Muscle of leg (tissue), 16 donors: ENCODE measurements at places on chromosomes 11 and 22. TPM values are rescaled to one million over a fixed set of nuclear protein-coding genes. Genes with fewer than 3 reads are reported as not detected.

DNA sequence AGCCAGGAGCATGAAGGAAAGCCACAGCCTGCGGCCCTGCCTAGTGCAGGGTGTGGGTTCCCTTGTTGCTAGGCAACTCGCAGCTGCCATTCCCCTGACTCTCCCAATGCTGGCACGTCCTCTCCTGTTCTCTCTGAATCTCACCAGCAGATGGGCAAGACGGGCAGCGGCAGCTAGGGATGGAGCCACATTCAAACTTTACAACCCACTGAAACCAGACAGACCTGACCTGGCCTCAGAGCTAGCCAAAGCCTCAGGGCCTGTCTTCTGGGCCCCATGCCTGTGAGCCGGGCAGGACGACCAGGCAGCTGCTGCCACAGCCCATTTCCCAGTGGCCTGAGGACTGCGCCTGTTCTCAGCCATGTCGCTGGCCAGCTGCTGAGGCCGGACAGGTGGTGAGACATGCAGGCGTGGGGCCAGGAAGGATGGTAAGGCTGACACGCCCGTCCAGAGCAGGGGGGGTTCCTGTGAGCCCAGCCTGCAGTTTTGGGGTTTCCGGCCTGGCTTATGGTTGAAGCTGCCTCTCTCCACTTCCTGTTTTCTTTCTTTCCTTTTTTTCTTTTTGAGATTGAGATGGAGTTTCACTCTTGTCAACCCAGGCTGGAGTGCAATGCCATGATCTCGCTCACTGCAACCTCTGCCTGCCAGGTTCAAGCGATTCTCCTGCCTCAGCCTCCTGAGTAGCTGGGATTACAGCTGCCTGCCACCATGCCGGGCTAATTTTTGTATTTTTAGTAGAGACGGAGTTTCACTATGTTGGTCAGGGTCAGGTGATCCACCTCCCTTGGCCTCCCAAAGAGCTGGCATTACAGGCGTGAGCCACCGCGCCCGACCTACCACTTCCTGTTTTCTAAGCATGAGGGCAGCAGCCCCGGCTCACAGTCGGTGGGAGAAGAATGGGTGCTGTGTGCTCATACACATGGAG is 4.1 kb downstream of the SUN2 start:
- peak; percentile 86 for DNase-seq

DNA sequence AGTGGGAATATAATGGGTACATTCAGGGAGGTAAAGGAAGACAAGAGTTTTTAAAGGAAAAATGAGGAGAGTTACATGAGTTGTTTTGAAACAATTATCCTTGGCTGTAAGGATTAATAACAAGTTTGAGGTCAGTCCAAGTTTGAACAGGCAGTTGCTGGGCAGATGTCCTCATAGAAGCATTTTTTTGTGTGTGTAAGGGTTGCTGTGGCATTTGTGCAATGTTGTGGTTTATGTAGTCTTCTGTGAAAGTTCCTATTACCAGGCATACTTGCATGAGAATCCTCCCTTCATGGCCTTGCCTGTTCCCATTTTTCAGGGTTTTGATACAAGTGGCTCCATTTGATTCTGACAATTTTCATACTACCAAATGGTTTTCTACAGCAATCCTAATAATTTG is 400.2 kb downstream of the KCNA4 start:
- no peak for DNase-seq

DNA sequence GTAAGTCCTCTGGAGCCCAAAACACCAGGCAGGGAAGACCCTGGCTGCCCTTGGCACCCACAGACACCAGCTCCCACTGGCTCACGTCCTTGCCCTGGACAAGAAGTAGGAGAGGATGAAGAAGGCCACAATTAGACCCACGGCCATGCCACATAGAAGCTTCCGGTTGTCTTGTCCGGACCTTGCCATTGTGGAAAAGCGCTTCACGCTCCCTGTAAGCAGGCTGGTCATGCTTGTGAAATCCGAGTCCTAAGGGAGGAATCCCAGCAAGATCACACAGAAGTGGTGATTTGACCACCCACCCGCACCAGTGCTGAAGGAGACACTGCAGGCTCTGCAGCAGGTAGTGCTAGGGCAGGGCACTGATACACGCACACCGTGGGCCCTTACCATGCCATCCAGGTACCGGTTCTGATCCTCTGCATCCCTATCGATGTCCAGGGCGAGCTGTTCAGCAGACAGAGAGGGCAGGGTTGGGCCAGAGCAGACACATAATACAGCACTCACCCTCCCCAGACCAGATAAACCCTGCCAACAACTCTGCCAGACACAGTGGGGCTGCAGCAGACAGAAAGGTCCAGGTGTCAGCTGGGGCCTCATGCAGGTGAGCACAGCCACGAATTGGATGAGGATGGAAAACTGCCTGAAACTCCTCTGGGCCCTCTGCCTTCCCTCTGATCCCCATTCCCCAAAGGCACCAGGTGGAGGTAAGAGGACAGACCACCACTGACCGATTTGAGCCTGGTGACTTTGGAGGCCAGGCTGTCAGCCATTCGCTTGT is 1.8 kb downstream of the BET1L start:
- DNase-seq = no peak

GRCh38 chr11:11973361-11973800 is 35.0 kb downstream of the DKK3 start:
- DNase-seq = peak; percentile 98

DNA sequence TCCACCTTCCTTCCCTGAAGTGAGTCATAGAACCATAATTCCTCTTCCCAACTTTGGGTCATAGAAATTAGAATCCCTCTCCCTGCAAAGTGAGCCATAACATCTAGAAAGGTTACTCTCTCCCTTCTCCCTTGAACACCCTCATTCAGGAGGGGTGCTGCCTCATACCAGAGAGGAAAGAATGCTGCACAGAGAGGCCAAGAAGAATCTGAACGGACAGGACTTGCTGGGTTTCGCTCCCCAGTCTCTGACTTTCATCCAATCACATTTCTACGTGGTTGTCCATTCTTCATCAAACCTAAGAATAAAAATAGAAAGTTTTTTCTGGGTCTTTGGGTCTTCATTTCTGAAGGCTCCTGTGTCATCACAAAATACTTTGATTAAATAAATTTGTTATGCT is 31.0 kb upstream of the BIRC3 start:
- no peak for DNase-seq

DNA sequence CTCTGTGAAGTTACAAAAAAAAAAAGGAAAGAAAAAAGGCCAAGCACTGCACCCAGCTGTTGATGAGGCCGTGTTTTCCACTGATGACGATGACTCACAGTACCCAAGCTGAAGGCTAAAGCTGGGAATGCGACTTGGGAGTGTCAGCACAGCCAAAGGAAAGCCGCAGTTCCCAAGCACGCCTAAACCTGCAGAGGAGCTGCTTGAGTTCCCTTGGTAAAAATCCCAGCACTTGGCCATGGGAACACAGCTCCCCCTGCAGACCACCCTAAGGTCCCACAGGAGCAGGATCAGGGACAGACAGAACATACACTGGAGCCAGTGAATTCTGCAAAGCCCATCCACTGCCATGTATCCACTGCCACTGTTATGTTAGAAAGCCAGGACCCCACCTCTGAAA is 39.9 kb downstream of the SERGEF start:
- DNase-seq = peak; percentile 80

DNA sequence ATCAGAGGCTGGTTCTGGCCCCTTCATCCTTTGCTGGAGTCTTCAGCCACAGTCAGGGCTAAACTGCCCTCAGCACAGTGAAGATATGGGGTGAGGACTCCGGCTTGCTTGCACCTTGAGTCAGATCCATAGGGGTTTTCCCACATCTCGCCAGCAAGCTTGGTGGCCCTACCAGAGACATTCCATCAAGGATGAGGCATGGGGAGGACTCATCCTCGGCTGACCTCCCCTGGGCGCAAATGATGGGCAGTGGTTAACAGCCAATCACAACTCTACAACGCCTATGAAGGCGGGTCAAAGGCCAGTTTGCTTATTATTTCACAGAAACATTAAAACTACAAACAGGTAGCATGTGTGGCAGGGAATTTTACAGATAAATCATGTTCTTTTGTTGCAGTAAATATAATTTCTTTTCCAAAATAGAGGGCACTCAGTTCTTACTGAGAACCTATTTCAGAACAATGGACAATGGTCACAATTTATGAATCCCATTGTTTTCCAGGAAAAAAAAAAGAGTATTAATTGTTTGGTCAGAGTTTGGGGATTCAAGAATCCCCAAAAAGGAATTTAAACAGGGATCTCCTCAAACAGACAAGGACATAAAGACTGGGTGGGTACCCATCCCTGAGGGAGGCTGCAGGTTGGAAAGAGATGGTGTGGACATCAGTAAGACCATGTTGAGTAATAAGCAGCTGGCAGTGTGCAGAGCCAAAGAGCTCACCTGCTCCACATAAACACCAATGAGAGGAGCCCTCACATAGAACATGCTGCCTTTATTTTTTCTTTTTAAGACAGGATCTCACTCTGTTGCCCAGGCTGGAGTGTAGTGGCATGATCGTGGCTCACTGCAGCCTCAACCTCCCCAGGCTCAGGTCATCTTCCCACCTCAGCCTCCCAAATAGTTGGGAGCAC is 14.8 kb downstream of the PLAAT3 start:
- DNase-seq = no peak

DNA sequence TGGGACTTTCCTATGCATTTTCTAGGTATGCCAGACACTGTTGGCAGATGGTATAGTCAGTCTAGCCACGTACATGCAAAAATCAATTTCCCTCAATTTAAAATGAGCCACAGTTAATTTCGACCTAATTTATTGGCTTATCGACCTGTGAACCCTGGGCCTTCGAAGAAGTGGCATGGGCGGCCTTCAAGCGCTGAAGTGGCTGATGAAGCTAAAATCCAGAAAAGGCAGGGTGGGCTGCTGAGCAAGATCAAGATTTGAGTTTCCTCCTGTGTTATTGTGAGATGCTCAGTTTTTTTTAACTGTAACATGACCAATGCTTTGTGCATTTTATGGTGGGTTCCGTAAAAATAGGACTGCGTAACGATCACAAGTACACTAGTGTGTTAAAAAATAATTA is 5.8 kb upstream of the SORL1-AS1 start:
- DNase-seq = no peak

DNA sequence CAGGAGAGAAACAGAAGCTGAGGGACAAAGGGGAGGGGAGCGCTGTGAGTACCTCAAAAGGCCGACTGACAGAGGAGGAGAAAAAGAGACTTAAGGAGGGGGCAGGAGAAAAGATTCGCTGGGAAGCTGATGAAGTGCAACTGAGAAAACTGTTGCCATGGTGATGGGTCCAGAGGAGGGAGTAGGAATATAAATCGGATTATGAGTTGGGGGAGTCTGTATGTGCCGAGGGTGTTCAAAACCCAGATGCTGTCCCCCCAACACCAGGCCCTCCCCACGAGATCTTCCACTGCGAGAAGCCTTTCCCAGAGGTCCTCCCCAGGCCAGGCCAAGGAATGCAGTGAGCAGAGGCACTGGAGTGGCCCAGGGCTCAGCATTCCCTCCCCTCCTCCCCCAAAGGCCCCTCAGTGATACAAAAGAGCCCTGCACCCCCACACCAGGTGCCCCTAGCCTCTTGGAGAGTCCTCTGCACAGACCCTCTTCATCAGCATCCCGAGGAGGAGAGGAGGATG is 13.7 kb upstream of the BCL9L start:
- DNase-seq = no peak

DNA sequence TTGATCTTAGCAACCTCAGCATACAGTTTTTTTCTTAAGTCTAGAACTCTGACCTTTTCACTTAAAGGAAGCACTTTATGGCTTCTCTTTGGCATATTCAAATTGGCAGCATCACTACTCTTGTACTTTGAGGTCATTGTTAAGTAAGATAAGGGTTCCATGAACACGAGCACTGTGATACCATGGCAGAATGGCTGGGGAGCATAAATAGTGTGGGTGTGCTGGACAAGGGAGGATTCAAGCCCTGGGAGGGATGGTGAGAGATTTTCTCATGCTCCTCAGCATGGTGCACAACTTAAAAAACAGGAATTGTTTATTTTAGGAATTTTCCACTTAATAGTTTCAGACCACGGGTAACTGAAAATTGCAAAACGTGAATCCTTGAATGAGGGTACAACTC is 111.4 kb downstream of the ATXN10 start:
- DNase-seq = no peak

Gene PGM2L1
- polyA plus RNA-seq = 5.3 TPM

Gene JAML
- 1.2 TPM for polyA plus RNA-seq

Gene MUC2
- polyA plus RNA-seq = 1.2 TPM

Gene GNAZ
- 4.6 TPM for polyA plus RNA-seq

Gene UBQLN3
- polyA plus RNA-seq = not detected
